ENCODE measurements at places on chromosomes 7 and 10.

DNA sequence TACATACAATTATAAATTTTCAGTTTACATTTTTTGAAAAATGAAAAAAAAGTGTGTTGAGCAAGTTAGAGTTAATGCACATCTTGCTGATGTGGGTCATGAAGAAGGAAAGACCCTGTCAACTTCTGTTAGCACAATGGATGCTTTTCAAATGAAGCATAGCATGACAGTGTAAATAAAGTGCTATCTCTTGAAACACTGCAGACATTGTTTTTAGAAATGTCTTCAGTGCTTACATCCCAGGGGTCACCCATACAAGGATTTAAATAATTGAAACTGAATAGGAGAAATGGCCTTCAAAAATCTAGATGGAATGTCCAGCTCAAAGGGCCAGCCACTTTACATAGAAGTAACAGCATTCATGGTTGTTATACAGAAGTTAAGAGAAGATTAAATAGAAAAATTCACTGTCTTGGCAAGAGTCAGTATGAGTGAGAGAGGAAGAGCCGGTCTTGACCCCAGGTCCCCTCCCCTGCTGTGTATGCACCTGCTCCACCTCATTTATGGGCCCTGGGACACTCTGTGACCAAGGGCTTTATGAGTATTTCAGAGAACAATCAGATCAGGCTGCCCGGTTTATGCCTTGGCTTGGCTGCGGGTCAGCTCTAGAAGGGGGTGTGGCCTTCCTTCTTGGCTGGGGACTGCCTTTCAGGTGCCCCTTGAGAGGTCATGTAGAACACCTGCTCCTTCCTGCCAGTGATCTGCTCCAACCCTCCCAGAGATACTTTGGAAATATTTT is 237.7 kb upstream of the TMEM72 start:
- no peak for DNase-seq

- DNase-seq: no peak
Measured at GRCh38 chr7:126065766-126066165, 1136.1 kb upstream of the POT1 start.

DNA sequence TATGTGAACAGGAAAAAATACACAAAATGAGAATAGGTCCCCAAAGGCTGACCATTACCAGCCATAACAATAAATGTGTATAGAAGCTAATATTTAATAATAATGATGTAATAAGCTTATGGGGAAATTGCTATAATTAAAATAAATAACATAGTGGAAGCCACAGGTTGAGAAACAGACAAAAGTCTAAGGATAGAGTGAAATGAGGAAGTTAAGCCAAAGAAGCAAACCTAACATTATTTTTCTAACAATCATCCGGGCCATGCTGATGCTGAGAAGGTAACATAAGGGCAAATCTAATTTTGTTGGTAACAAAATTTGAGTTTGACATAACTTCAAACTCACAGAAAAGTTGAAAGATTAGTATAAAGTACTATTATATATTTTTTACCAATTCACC is 115.9 kb downstream of the MICU1 start:
- DNase-seq: no peak

GRCh38 chr10:43026039-43026973 is 50.6 kb upstream of the RET start:
- DNase-seq: no peak

GRCh38 chr7:98613601-98614425 is 3.3 kb upstream of the NPTX2 start:
- DNase-seq: no peak

GRCh38 chr10:123848564-123849457 is 42.8 kb downstream of the CPXM2 start:
- DNase-seq: no peak

- DNase-seq: no peak
Measured at GRCh38 chr10:86423739-86424138, 57.1 kb upstream of the GRID1 start.

DNA sequence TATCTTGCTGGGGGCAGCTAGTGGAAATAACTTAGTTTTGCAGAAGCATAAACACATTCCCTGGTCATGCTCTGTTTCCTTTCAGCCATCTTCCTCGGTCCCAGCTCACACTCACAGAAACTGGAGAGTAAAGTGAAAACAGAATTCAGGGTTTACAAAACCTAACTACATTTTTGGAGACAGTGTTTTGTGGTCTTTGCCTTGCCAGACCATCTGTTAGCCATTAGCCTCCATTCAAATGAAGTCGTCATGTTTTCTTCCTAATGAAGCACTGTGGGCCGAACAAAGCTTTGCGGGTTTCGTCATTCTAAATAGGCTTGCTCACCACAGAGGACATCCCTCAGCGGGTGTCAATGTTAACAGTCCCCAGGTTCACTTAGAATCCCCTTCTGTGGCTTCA is 214.6 kb upstream of the TMEM72 start:
- no peak for DNase-seq

DNA sequence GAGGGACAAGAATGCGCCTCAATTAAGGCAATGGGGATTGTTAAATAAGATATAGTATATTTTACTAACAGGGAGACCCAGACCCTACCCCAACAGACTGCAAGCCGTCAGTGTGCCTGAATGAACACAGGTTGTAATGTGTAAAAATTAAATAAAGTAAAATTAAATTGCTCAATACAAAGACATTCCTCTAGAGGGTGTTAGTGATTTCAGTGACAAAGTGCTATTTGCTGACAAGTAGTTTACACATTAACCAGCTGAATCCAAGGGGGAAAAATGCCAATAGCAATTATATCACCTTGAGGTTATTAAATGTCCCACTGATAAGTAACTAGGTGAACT is 110.5 kb downstream of the EBF3 start:
- no peak for DNase-seq

GRCh38 chr10:78754269-78755062 is 314.3 kb upstream of the ZMIZ1 start:
- DNase-seq: no peak

DNA sequence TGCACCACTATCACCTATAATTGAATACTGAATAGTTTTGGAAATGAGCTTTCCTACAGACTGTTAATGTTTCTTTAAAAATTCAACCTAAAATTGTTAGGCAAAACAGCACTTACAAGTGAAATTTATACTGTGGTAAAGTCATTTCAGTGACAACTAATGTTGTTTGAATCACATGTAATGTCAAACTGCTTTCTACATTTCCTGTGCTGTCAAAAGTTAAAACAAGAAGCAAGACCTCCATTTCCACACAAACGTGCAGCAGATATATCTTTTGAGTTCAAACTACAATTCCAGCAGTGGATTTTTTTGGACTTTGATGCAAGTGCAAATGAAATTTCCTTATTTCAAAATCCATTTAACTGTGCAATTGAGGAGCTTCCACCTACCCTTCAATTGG is 199.8 kb downstream of the RNLS start:
- DNase-seq: no peak

GRCh38 chr7:117220836-117221235 is 102.0 kb downstream of the WNT2 start:
- DNase-seq: no peak

- no peak for DNase-seq
Measured at GRCh38 chr7:80770675-80771081, 132.2 kb downstream of the CD36 start.

- no peak for DNase-seq
Measured at GRCh38 chr7:49763791-49764190, 9.6 kb upstream of the VWC2 start.

DNA sequence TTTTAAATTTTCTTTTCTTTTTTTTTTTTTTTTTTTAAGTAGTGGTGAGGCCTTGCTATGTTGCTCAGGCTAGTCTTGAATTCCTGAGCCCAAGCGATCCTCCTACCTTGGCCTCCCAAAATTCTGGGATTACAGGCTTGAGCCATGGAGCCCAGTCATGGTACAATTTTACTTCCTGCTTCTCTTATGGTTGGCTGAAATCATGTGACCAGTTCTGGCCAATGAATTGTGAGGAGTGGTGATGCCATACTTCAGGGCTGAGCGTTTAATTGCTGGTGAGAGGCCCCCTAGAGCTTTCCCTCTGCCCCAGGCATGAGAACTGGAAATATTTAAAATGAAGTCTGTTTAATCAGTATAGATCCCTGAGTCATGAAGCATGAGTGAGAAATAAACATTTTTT is 22.2 kb upstream of the BAIAP2L1 start:
- DNase-seq: no peak

Measured in stimulated activated CD8-positive, alpha-beta memory T cell treated with anti-CD3 and anti-CD28 coated beads, Interleukin-7, amount 100 ng/mL, for 4 hours (primary cell).